ENCODE measurements at places on chromosomes 1 and 21.

- peak; percentile 44 for DNase-seq
Measured at GRCh38 chr1:221743416-221744208, 1.7 kb upstream of the DUSP10 start.

DNA sequence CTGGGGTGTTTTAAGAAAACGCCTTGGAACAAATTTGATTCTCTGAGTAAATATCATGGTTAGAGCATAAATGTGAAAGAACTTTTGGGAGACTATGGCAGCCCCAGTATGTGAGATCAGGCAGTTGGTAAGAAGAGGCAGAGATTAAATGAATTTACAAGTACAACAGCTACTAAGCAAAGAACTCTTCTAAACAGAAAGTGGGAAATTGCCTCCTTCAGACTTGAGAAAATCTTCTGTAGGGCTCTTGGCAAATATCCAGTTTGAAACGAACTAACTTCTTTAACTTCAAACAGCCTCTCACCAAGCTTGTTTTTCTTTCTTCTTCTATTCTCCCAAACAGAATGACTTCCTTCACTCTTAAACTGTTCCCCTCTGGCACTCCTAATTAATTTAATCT is 337.7 kb downstream of the SIPA1L2 start:
- DNase-seq = no peak

DNA sequence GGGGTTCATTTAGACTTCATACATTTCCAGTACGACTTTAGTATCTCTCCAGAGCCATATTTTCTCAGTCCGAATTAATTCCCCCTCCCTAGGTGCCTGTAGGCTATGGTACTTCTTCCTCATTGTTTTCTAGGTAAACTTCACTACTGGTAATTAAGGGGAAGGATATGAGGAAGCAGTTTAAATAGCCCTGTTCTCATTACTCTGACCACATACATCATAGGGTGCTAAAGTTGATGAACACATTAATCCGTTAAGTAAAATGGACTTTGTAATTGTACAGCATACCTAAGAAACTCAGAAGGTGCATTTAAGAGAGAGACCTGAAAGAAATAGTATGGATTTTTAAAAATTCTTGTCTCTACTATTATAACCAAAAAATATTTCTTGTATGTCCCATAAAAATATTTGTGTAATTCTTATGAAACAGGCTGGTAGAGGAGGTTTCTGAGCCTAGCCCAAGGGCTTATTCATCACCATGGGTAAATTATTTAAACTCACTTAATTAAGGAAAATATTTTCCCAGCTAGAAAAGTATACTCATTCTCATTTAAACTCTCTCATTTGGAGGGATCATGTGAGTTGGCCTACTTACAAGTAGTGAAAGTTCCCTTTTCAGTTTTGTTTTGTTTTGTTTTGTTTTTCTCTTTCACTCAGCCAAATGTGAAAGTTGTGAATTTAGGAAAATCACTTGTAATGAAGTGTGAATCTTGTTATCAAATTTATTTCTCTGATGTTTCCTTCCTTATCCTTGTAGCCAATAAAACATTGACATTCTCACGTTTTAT is 2.0 kb downstream of the PRMT6 start:
- peak; percentile 25 for DNase-seq

- DNase-seq = no peak
Measured at GRCh38 chr1:219478811-219479210, 134.1 kb downstream of the ZC3H11B start.

DNA sequence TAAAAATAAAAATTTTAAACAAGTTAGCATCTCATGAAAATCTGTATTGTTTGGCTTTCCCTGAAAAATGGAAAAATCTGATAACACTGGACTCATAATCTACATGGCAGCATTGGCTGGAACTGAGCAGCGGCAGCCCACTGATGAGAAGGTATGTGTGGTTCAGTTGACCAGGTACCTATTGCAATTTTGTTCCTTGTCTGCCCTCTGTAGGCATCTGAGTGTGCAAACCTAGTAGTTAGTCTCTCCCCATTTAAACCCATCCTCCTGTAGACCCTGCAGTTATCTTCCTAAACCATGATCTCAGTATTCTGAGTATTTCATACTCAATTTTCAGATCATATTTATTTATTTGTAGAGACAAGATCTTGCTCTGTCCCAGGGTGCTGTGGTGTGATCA is 59.4 kb upstream of the SERBP1 start:
- DNase-seq = peak; percentile 54

- DNase-seq = peak; percentile 81
Measured at GRCh38 chr1:52055066-52055865, at the start of gene TXNDC12. TSS of gene TXNDC12 (minus strand) at chr1:52055191. CDS start at chr1:52055096, 95 bp downstream.

- peak; percentile 91 for DNase-seq
Measured at GRCh38 chr1:228037401-228038386, 30.9 kb downstream of the WNT3A start.

GRCh38 chr1:244173769-244174168 is 122.7 kb downstream of the ZBTB18 start:
- no peak for DNase-seq

- DNase-seq = no peak
Measured at GRCh38 chr1:33177996-33178540, 3.8 kb downstream of the TRIM62 start.

- no peak for DNase-seq
Measured at GRCh38 chr1:206893380-206893779, 3.9 kb upstream of the IL24 start.

- no peak for DNase-seq
Measured at GRCh38 chr1:248373761-248374160, 1.8 kb upstream of the OR2T6 start.

DNA sequence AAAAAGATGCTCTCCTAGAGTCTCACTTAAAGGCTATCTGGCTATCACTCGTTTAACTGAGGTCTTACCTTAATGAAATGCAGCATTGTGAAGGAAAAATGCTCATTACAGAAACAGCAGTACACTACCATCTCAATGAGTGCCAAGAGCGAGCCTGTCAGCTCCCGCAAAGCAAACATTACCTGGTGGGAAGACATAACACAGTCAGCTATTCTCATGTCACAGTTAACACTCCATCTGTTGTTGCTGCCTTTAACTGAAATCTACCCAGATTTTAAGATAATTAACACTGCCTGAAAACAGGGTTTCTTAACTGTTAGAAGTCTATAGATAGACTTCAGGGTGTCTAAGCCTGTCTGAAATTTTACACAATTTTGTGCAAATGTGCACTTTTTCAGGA is 39.1 kb downstream of the PCSK9 start:
- no peak for DNase-seq

- no peak for DNase-seq
Measured at GRCh38 chr1:11920239-11920903, 5.9 kb downstream of the KIAA2013 start.

GRCh38 chr1:229685149-229685548 is 59.1 kb downstream of the URB2 start:
- no peak for DNase-seq
